ENCODE measurements at places on chromosomes 7 and 10.

DNA sequence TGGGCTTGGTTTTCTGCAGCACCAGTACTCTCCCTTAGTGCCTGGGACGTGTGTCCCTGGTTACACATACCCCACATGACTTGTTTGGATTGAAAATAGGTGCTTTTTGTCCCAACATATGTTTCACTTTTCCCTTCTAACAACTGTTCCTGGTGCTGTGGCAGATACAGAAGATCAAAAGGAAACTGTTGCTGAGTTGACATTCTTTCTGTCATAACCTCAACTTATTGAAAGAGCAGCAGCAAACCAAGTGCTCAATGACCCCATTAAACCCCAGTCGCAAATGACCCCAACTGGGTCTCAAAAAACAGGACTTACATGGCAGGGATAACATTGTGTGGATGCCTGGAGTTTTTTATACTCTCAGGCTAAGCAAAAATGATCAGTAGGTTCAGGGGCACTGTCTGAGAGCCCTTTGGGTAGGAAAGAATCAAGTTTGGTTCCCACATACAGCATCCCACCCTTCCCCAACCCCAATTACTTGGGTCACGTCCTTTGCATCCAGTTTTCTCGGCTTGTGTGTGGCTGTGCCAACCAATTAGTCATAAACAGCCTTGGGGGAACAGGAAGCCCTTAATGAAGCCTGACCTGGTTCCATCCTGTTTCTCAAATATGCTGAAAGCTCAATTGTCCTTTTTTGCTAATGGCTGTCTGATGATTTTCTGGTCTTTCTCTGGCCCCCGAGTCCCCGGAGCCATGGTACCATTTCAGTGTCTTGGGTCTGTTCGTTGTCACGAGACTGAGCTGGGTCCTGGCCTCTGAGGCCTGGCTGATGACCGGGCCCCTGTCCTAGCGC, 4.9 kb downstream of the HKDC1 start:
- no peak for DNase-seq

GRCh38 chr10:30792025-30792424, 162.5 kb upstream of the LYZL2 start:
- DNase-seq = no peak

GRCh38 chr7:85175217-85175616, 11.6 kb downstream of the SEMA3D start:
- DNase-seq = no peak

DNA sequence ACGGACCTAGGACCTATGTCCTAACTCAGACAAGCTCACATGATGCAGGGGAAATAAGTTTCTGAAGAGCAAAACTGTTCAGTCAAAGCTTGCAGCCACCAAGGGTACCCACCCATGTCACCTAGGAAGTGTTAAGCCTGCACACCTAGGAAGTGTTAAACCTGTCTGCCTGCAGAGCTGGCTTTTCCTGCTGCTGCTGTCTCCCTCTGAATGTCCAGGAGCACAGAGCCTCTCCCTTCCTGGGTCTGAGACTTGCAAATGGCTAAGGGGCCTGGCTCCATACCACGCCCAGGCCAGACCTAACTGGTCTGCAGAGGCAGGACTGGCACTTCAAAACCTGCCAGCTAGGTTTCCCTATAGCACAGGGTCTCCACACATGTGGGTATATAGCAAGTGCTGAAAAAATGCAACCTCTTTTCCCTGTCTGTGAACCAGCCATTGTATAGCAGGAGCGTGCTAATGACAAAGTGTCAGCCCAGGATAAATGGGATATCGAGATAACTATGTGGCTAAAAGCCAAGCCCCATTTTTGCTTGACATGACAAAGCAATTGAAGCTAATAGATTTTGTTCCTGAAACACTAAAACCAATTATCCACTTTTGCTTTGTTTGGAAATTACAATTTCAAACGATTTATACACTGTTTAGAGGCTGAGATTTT, 1.5 kb downstream of the GDF2 start:
- DNase-seq = peak; percentile 47

DNA sequence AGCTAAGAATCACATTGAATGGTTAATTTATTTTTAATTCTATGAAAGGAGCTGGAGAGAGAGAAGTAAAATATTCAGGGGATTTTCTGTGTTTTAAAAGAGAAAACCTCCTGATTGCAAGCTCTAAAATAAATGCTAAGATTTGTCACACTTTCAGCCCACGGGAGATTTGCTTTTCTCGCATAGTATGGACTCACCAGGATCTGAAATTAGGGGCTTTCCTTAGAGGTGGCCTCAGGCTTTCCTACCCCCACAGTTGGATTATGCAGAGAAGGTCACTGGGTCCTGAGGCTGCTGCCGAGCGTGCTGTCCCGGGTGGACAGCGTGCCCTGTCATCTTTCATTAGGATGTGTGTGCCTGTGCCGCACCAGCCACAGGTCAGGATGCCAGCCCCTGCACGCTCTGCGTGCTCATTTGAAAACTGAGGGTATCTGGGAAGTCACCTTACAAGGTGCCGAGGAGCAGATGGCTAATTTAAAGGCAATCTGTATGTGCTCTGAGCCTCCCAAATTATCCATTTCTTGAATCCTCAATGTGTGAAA, 258.8 kb downstream of the CELF2 start:
- no peak for DNase-seq

- no peak for DNase-seq
Measured at GRCh38 chr10:50396491-50397311, 145.4 kb upstream of the ASAH2 start.

- DNase-seq = no peak
Measured at GRCh38 chr10:63323701-63324494, 141.9 kb downstream of the JMJD1C start.

- DNase-seq = no peak
Measured at GRCh38 chr7:14886533-14886932, 16.0 kb downstream of the DGKB start.

GRCh38 chr7:105454921-105455320, 66.2 kb upstream of the SRPK2 start:
- no peak for DNase-seq

GRCh38 chr10:33542752-33543505, 208.5 kb upstream of the NRP1 start:
- DNase-seq = no peak

- no peak for DNase-seq
Measured at GRCh38 chr10:121183236-121183635, 332.1 kb downstream of the WDR11 start.

DNA sequence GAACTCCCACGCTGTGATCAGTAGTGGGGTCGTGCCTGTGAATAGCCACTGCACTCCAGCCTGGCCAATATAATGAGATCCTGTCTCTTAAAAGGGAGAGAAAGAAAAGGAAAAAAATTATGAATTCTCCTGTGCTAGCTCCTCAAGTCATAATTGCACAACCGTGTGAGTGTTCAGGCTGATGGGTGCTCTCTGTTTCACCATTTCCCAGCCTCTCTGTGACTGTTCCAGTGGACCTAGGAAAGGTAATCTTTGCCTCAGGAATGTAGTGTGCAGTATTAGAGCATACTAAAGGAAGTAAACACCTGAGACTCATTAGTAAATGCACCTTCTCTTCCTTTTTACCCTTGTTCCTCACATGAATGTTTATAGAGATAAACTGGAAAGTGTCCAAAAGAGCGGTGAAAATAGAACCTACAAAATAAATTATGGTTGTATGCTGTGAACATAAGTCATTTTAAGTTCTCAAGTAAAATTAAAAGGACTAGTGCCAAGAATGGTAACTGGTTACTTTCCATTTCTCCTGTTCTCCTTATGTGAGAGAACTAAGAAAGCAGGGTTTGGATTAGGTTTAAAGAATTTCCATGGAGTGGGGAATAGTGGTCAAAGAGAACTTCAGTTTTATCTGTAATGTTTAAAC, 42.7 kb downstream of the INPP5F start:
- no peak for DNase-seq

GRCh38 chr7:83930262-83930661, 264.3 kb downstream of the SEMA3A start:
- DNase-seq = no peak

GRCh38 chr10:35271086-35271858, 65.0 kb upstream of the CCNY start:
- no peak for DNase-seq

DNA sequence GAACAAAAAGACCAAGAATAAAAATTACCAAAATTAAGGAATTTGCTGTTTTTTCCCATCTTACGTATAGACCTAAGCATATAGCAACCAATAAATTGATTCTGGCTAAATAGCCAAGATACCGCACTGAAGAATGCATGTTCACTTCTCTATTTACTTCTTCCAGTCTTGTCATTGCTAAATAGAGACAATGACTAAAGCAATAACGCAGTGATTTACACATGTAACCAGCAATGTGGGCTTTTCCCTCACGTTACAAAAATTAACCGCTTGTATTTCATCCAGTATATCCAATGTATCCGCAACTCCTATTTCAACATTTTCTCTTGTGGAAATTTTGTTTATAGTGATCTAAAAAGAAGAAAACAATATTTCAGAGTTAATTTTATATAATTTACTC, 5.6 kb downstream of the TMEM168 start:
- DNase-seq = no peak

DNA sequence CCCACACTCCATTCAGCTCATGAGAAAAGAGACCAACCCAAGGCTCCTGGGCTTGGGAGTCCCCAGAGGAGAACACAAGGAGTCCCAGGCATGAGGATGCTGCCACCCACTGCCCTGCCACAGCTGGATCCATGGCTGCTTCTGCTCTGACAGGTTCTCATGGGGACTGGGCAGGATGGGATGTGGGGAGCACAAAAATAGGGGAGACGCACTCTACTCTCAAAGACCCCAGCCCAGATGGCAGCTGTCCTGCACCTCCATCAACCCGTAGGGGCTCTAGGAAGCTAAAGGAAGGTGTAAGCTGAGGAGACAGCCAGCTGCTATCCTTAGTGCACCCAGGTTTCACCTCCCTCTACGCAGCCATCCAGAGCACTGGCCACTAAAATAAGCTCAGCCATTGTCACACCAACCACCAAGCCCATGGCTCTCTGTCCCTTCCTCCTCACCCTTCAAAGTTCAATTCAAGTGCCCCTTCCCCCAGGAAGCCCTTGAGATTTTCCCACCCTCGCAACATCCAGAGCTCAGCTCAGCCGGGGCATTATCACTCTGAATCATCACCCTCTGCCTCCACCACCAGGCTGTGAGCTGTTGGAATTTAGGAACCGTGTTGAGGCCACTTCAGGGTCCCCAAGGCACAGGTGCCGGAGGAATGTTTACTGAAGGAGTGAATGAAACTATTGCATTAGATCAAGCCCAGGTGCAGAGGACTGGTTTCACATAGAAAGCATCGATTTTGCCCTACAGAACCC, 142.1 kb downstream of the GRID1 start:
- no peak for DNase-seq

DNA sequence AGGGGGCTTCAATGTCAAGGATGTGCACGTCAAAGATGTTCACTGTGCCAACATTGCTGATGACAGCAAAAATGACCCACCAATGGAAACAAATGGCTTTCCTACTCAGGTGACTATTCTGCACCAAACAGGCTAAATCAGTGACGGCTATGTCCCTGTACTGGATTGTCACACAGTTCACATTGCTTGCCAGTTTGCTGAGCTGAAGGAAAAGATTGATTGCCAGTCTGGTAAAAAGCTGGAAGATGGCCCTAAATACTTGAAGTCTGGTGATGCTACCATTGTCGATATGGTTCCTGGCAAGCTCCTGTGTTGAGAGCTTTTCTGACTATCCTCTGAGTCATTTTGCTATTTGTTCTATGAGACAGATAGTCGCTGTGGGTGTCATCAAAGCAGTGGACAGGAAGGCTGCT, 202.2 kb upstream of the ETV1 start:
- no peak for DNase-seq

- no peak for DNase-seq
Measured at GRCh38 chr7:135716677-135717238, 11.2 kb downstream of the SLC13A4 start.

- DNase-seq = no peak
Measured at GRCh38 chr10:100333661-100334440, 3.8 kb upstream of the PKD2L1 start.

DNA sequence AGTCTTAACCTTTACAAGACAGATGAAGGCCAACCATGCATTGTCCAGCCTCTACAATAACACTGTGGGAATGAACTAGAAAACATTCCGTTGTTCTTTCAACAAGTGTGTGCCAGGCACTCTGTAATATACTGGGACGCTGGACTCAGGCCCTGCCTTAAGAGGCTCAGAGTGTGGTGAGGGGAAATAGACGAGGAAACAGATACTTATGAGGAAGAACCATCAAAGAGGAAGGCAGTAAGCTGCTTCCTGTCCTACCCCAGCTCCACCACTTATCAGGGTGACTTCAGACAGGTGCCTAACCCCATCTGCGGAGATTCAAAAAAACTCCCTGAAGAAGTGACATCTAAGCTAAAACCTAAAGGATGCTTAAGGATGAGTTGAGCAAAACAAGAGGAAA, 8.9 kb upstream of the TRIM8 start:
- DNase-seq = no peak

DNA sequence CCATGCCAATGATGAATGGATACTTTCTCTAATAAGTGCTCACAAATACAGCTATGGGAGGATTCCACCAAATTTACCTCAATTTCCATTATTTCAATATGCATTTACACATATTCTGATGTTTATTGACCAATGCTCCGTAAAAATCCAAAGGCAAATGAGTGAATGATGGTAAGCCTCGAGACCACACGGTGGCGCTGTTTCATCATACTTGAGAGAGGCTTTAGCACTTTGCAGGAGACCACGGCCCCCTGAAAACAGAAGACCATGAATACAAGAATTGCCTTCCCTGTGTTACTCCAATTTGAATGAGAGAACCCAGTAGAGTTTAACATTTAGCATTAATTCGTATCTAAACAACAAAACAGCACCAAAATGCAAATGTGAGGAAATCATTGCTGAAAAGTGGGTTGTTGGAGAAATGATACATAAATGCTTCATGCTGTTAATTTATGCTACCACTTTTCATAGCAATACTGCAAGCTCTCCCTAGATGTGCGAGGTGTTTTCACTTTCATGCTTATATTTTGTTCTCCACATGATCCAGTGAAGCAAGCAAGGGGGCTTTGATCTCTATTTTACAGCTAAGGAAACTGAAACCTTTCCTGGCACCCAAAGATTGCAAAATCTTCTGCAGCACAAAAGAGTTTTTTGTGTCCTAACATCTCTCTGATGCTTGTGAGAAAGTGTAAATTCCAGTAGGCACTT, 35.4 kb downstream of the TRIL start:
- peak; percentile 90 for DNase-seq

- no peak for DNase-seq
Measured at GRCh38 chr7:73880755-73881328, 19.9 kb downstream of the TMEM270 start.

DNA sequence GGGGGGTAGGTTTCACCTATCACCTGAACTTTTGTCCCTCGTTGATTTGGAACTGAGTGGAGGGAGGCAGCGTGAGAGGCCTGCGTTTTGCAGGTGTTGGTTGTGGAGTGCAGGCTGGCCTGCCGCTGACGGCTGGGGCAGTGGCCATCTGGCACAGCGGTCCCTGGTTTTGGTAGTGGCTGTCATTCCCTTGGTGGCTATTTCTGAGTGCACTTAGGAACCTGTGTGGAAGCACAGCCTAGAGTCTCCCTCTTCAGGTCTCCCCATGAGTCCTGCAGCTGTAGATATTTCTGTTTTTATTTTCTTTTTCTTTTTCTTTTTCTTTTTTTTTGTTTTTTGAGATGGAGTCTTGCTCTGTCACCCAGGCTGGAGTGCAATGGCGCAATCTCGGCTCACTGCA, 129.2 kb downstream of the CUL2 start:
- DNase-seq = no peak

Data from T47D (cell line).